ENCODE measurements at places on chromosomes 5 and 9.

DNA sequence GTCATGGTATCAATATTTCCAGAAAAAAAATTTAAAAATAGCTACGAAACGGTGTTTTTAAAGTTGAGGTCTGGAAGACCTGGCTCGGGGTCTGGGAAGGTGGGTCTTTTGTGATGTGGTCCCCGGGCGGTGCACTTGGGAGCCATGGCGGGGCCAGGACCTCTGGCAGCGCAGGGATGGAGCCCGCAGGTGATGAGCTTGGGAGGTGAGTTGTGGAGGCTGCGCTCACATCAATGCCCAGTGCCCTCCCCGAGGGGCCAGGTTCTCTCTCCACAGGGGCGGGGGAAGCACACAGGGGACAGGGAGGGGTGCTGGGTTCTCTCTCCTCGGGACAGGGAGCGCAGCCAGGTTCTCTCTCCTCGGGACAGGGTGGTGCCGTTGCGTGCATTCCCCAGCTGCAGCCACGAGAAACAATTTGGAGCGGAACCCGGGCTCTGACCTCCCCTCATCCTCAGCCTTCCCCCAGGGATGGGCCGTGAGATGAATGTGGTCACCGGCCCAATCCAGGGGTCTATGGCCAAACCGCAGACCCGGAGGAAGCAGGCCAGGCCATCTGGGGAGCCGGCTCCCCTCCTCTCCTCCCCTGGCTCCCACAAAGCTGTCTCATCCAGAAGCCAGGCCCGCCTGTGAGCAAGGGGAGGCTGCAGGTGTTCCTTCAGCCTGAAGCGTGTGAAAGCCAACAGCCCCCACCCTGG lies 25.8 kb downstream of the DBH start:
- no peak for DNase-seq

GRCh38 chr9:114906922-114907571 lies 23.3 kb downstream of the TNFSF8 start:
- no peak for DNase-seq

DNA sequence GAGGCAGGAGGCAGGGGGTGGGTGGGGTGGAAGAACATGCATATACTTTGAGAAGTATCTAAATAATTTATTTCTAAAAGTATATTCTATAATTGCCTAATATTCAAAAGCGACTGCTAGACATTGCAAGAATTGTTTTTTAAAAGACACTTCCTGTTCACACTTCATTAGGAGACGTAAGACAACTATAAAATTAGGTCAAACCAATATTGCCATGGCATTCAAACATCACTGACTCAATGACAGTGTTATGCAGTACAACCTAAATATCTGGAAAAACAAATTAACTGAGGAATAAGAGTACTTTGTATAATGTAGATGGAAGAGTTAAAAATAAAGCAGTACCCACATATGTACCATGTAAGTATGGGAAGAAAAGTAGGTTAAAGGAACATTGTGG lies 4.5 kb downstream of the CCNH start:
- DNase-seq = no peak

DNA sequence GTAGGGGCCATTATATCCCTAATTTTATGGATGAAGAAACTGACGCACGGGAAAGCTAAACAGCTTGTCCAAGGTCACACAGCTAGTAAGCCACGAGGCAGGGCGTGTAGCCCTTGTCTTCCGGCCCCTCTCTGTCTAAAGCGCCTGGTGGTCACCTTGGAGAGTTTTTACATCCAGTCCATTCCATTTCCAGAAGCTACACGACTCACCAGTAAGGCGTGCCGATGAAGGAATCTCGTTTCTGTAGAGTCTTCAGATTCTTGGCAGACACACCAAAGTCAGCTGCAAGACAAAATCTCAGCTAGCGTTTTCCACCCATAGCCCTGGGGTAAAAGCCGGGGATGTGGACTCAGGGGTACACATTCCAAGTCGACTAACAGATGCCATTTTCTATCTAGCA lies 80.5 kb downstream of the STK10 start:
- no peak for DNase-seq

All from SK-N-MC (cell line).